ENCODE measurements at places on chromosomes 3 and 15.

DNA sequence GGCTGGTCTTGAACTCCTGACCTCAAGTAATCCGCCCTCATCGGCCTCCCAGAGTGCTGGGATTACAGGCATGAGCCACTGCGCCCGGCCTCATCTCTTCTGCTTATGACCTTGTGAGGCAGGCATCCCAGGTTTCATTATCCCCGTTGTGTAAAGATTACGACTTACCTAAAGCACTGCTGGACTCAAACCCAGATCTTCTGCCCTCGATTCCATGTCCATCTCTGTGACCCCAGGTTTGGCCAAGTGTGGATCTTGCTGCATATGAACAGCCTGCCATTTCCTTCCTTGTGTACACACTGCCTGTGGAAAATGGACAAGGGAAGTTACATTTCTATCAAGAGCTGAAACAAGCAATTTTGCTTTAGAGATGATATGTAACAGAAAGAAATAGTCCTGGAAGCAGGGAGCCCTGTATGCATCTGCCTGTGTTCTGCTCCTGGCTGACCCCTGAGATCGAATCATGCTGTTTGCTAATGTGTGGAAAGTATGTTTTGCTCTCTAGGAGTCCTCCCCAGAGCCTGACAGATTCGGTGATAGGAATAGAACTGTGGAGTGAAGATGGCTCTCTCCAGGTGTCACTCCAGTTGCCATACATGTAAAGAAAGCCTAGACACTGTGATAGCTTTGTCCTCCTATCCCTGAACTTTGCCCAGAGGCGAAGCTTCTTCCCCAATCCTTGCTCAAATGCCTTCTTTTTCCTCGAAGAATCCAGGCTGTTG, 11.8 kb upstream of the LIPC start:
- DNase-seq = no peak

GRCh38 chr3:13016721-13017255, 56.4 kb downstream of the IQSEC1 start:
- DNase-seq = no peak

GRCh38 chr3:16398648-16399047, 114.9 kb downstream of the RFTN1 start:
- DNase-seq = no peak

GRCh38 chr15:35725353-35725752, 179.4 kb upstream of the DPH6 start:
- DNase-seq = no peak

- no peak for DNase-seq
Observed at GRCh38 chr3:190238871-190239270, 83.4 kb downstream of the CLDN1 start.

- DNase-seq = no peak
Observed at GRCh38 chr3:149958171-149958796, 12.4 kb downstream of the PFN2 start.

DNA sequence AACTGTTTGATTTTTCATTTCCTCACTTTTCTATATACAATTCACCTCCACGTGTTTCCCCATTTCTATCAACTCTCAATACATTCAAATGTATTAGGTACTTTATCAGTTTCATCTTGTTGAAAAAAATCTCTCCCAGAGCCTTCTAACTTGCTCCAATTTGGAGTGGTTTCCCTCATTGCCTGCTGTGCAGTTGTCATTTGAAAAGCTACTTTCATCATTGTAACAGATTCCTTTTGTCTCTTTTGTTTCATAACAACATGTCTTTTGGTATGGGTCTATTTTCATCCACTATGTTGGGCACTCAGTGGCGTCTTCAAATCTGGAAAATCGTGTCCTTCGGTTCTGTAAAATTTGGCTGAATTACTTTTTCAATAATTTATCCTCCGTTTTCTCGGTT, 75.0 kb downstream of the NR2E3 start:
- DNase-seq = no peak

DNA sequence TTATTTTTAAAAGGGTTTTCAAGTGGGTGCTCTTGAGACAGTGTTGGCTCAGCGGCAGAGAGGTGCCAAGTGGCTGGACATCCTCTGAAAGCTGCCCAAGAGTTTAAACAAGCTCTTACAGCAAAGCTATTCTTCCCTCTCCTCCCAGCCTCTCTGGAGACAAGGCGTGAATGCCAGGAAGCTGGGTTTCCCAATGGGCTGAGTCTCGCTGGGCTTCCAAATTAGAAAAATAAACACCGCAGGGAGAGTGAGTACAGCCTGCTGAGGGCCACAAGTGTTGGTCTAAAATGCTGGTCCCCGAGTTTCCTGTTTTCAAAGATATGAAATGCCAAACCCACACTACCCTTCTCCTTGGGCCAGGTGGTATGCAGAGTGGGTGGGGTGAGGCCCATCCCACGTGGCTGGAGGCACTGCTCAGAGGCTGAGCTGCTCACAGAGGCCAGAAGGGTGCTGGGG, 36.4 kb downstream of the ZDHHC3 start:
- no peak for DNase-seq

GRCh38 chr3:191366675-191367074, 36.3 kb upstream of the UTS2B start:
- DNase-seq = no peak

DNA sequence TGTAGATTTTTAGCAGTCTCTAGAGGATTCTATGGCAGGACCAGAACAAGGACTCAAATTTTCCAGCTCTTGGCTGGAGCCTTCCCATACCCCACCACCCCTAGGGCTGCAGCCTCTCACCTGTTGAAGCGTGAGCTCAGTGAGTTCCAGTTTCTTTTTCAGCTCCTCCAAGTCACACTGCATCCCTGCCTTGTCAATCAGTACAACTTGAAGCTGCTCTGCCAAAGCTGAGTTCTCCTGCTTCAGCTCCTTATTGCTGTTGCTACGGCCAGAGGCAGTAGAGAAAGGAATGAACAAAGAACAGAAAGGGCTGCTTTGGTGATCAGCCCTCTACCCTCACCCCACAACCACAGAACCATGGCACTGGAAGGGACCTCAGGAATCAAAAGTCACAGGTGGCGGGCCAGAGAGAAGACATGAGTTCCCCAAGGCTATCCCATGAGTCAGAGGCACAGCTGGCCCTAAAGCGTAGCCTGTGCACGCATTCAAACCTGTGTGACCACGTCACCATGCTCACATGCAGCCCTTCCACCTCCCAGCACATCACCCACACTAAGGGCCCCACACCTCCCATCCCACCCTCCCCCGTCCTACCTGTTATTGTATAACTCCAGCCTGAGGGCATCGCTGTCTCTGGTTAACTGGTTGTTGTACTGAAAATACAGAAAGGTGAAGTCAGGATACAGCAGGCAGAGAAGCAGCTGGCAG, 83.3 kb upstream of the C2CD4B start:
- no peak for DNase-seq

DNA sequence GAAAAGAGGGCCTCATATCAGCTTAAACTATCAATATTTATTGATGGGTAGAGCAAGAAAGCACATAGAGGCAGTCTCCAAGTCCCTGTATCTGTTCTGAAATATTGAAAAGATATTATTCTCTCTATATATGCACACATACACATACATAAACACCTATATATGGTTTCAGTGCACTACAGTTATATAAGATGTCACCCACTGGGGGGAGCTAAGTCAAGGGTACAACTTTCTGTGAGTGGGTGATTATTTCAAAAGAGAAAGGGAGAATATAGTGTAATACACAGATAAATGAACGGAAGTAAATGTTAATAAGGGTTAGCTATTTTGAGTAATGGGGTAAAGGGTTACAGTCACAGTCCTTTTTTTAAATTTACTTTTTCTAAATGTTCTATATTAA, 8.8 kb downstream of the SNTN start:
- no peak for DNase-seq

DNA sequence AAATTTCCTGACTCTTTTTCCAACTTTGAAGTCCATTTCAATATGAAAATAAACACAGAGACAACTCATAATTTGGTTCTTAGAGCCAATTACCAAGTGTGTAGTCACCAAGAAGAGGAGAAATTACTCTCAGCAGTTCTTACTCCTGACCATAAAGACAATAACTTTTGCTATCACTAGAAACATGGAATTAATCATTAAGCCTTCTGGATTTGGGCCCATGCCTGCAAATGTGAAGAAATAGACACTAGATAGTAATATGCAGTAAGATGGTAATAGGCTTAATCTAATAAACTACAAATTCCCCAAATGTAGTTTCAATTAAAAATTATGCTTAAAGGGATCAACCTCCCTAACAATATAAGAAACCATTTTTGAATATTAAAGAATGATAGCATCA, 185.1 kb upstream of the AGTR1 start:
- no peak for DNase-seq

- no peak for DNase-seq
Observed at GRCh38 chr3:71903112-71903495, 118.2 kb upstream of the PROK2 start.

DNA sequence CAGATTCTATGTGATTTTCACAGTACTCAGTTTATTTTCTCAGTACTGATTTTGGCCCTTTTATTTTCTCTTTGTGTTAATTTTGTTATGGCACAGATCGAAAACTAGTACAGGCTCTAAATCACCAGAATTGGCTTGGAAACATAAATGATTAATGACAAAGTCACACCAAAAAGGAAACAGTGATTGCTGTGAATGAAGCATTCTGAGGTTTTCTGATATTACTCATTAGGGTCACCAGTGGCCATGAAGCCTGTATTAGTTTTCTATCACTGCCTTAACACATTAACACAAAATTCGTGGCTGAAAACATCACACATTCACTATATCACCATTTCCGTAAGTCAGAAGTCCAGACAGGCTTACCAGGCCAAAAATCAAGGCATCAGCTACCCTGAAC, 343.0 kb upstream of the THRB start:
- DNase-seq = no peak

DNA sequence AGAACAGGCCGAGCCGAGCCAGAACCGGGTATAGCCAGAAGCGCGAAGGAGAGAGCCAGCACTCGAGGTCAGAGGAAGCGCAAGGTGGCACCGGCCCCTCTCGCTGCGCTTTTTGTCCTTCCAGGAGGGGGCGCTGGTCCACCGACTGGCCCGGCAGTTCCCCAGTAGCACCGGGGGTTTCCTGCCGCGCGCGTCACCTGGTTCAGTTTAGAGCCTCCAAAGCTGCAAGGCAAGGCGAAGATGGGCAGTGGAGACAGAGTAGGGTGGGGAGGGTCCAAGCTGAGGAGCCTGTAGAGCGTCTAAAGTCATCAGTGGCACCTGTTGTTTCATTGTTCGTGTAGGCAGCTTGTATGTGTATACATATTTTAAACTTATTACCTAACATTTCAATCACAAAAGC, 7.6 kb upstream of the NR2E3 start:
- no peak for DNase-seq

DNA sequence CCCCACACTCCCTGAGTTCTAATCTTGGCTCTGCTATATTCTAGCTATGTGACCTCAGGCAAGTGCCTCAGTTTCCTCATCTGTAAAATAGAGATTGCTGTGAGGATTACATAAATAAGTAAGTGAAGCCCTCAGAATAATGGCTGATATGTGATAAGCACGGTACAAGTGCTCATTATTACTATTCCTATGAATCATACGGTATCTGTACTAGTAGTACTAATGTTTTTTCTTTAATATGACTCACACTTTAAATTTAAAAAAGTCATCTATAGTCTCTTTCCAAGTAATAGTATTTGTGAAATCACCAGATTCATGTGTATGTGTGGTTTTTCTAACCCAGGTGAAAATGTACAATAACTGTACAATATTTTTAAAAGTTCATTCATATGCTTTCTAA, 58.7 kb downstream of the CLDN11 start:
- DNase-seq = no peak

DNA sequence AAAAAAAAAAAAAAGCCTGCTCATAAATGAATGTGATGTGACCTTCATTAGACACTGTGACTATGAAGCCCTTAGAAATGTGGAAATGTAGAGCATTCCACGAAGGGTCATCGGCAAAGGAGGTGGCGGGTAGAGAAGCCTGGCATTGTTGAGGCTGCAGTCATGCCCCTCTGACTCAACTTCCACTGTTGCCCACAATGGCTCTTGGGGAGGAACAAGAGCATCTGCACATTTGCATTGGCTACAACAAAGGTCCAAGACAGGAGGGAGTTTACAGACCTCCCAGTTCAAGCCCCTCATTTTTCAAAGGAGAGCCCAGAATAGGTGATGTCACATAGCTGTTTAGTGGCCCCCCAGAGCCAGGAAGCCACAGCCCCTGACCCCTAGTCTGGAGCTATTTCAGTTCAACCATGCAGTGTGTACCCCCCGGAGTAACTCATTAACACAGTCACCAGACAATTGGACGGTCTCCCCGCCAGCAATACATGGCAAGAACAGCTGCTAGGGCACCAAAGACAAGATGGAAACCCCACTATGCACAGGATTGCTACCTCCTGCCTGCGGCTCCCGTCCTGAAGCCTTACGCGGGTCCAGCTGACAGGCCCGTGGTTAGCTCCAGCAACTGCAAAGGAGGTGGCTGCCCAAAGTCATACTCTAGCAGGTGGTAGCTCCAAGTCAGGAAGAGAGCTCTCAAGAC, 56.2 kb downstream of the SH3BP5 start:
- DNase-seq = no peak

GRCh38 chr3:112424394-112424793, 74.9 kb downstream of the BTLA start:
- DNase-seq = no peak

GRCh38 chr3:64445109-64445943, 220.1 kb upstream of the PRICKLE2 start:
- DNase-seq = peak; percentile 26

GRCh38 chr3:29183346-29184087, 97.4 kb upstream of the RBMS3 start:
- DNase-seq = no peak

- peak; percentile 37 for DNase-seq
Observed at GRCh38 chr15:92654662-92655061, 913 bp downstream of the FAM174B start.

- no peak for DNase-seq
Observed at GRCh38 chr3:60216462-60217075, 1034.7 kb downstream of the FHIT start.

DNA sequence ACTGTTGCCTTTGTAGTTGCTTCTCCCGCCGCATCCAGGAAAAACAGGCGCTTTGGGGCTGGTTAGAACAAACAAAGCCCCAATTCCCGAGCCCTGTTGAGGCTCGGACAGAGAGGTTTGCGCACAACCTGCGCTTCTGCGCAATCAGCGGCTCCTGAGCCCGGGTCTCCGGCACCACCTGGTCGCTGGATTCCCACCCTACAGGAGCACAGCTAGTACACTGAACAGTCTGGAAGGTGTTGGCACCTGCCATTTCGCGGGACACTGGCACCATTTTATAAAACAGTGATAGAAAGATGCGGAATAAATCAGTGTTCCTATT, 13.8 kb downstream of the ZIC4 start:
- DNase-seq = no peak

Measured in NCI-H1092 treated with DMSO at 0.1 percent for 48 hours (cell line).